ENCODE measurements at places on chromosomes 11 and 22.

- no peak for DNase-seq
Observed at GRCh38 chr11:33532720-33533385, 167.8 kb downstream of the C11orf91 start.

DNA sequence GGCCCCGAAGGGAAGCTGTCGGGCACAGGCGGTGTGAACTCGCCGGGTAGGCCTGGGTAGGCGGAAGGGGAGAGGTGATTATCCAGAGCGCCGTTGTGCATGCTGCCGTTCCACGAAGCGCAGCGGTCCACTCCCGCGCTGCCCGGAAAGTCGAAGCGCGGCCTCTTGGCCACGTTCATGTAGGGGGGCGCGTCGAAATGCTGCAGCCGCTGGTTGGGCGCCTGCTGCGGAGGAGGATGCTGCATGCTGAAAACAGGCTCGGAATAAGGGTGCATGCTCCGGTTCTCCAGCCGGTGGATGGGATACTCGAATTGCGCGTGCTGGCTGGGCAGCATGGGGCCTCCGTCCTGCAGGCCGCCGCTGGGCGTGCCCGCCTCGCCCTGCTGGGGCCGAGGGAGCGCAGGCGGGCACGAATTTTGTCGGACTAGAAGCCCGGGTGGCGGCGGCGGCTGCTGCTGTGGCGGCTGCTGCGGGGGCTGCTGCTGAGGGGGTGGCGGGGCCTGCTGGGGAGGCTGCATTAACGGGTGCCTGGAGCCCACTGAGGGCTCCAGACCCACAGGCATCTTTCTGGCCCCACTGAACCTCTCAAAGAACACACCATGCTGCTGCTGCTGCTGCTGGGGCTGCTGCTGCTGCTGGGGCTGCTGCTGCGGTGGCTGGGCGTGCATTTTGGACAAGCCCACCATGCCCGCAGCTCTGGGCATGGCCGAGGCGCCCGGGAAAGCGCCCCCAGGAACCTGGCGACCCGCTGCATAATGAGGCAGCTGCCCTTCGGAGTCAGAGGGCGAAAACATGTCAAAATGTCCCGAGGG is 2.3 kb downstream of the MN1 start:
- DNase-seq, result no peak

GRCh38 chr22:25680956-25681355 is 61.0 kb upstream of the MYO18B start:
- DNase-seq, result no peak

DNA sequence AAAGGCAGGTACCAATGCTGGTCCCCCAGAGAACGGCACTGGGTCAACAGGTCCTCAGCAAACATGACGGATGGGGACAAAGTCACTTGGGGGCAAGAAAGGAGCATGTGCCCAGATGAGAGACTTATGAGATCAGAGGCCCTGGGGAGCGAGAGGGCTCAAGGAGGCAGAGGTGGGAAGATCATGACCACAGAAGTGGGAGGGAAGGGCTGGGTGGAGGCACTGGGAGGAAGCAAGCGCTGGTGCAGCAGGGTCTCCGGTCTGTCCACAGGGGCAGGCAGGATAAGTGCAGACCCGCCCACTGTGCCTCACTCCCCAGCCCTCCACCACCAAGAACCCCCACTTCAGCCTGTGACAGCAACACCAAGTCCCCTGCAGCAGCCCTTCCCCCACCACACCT is 10.9 kb downstream of the ELFN2 start:
- DNase-seq, result no peak

- no peak for DNase-seq
Observed at GRCh38 chr11:19938866-19939265, 221.4 kb downstream of the DBX1 start.

DNA sequence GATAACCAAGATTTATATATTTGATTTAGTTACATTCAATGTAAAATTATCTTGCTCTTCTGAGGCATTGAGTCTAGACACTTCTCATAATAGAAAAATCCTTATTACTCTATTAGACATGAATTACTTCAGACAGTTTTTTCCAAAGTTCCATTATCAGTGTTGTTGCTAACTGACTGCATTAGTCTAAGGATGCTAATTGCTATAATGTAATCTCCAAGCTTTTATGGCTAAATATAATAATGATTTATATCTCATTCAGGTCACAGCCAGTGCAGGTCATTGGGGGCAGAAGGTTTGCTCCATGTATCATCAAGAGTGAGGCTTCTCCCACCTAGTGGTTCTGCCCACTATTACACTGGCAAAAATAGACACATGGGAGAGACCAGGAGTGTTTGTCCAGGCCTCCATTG is 377.2 kb upstream of the DDI1 start:
- DNase-seq, result peak; percentile 31

GRCh38 chr11:126754591-126755426 is 245.8 kb downstream of the KIRREL3 start:
- no peak for DNase-seq

DNA sequence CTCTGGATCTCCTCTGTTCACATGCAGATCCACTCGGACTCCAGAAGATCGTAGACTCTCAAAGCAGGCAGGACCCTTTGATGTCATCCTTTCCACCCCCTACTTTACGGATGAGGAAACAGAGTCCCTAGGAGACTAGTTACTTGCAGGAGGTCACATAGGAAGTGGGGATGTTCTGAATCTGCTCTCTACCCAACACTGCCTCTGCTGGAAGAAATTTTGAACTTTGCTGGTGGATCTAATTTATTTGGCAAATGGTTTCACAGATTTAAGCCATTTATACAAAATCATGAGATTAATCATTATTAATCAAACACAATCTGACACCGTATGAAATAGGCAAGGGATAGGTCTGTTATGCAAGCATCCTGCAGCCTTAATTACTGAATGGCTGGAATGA is 55.0 kb upstream of the USP47 start:
- peak; percentile 12 for DNase-seq

GRCh38 chr11:115215694-115216617 is 288.3 kb downstream of the CADM1 start:
- DNase-seq, result peak; percentile 10

- no peak for DNase-seq
Observed at GRCh38 chr11:10659339-10660216, 34.0 kb downstream of the IRAG1 start.

- no peak for DNase-seq
Observed at GRCh38 chr11:80281194-80281593, 840.4 kb upstream of the TENM4 start.

- DNase-seq, result peak; percentile 60
Observed at GRCh38 chr11:65851083-65851579, 6.8 kb downstream of the CFL1 start.

- no peak for DNase-seq
Observed at GRCh38 chr11:117772360-117772759, 24.7 kb downstream of the DSCAML1 start.

GRCh38 chr22:20550851-20551744 is 43.7 kb downstream of the MED15 start:
- no peak for DNase-seq

All from HAP-1 (cell line).